ENCODE measurements at places on chromosomes 16 and 17.

DNA sequence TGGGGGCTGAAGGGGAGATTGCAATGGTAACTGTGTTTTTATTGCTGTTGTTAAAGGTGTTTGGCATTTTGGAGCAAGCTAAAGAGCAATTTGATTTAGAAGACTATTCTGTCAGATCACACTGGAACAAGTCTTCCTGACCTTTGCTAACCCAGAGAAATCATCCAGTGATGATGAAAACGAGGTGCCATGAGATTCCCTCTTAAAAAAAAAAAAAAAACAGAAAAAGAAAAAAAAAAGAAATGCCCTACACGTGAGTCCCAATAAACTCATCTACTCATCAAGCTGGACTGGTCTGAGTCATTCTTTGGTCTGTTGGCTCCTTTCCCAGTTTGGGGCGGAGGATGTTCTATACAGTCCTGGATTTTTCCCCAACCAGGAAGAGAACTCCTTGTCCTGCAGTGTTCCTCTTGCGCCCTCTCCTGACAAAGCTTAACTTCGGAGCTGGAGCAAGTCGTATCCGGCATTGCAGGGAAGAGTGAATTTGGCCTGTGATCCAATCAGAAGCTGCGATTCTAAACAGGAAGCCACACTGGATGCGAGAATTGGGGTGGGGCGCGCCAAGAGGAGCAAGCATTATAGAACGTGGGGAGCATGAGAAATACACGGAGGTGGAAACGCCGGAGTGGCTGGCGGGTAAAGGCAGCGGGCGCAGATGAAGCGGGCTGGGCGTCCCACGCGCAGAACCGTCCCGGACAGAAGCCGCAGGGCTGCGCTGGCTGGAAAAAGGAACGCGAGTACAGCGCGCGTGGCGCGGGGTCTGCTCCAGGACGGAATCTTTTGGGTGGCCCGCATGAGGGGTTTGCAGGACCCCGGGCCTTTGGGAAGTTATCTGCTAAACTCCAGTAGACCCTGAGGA lies 22.4 kb upstream of the CRYM start:
- no peak for DNase-seq

- no peak for DNase-seq
Measured at GRCh38 chr17:83103200-83103942, 24.0 kb downstream of the METRNL start.

GRCh38 chr16:88451586-88452481 lies 1.2 kb upstream of the ZFPM1 start:
- no peak for DNase-seq

- no peak for DNase-seq
Measured at GRCh38 chr16:14240964-14241363, 169.8 kb downstream of the MRTFB start.

GRCh38 chr16:28326881-28327610 lies 34.7 kb downstream of the SBK1 start:
- peak; percentile 27 for DNase-seq

DNA sequence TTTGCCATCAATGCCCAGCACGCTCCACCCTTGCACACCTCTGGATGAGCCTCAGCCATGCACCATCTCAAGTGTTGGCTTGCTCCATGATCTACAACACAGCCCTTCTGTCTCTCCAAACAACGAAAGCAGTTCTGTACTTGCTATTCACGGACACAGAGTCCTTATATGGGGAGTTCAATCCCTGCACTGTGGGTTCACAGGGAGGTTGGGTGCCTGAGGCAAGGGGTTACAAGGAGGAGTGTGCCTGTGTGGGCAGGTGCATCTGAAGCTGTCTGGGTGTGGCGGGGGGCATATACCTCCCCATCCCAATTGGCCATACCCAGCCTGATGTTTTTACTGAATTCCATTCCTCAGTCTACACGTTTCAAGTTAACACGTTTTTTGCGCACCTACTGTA lies 5.6 kb downstream of the RUNDC3A start:
- no peak for DNase-seq

Measured in stimulated activated CD4-positive, alpha-beta T cell treated with anti-CD3 and anti-CD28 coated beads, Interleukin-15, amount 100 ng/mL, for 1 hour (primary cell).